Lung microvascular endothelial cell (primary cell): ENCODE measurements at places on chromosomes 7 and 10. TPM values are rescaled to one million over a fixed set of nuclear protein-coding genes. Genes with fewer than 3 reads are reported as not detected.

- DNase-seq: no peak
Observed at GRCh38 chr7:115471891-115472290, 550.0 kb downstream of the MDFIC start.

The MOSPD3 gene
- 5.2 and 5.4 TPM in 2 replicates for total RNA-seq

DNA sequence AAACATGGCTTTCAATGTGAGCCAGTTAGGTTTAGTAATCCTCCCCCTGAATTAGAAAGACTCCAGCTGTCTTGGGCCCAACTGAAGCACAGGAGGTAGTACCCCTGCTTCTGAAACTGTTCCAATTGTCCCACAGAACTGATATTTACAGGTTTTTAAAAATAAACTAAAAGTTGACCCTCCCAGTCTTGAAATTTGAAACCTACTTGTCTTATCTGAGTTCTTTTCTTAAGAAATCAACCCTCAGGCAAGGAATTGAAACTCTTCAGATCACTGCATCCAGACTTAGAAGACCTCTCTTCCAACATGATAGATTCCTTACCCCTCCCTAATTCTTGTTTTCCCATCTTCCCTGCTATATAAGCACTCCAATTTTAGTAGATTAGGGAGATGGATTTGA is 13.3 kb upstream of the ARHGAP21 start:
- DNase-seq: no peak

DNA sequence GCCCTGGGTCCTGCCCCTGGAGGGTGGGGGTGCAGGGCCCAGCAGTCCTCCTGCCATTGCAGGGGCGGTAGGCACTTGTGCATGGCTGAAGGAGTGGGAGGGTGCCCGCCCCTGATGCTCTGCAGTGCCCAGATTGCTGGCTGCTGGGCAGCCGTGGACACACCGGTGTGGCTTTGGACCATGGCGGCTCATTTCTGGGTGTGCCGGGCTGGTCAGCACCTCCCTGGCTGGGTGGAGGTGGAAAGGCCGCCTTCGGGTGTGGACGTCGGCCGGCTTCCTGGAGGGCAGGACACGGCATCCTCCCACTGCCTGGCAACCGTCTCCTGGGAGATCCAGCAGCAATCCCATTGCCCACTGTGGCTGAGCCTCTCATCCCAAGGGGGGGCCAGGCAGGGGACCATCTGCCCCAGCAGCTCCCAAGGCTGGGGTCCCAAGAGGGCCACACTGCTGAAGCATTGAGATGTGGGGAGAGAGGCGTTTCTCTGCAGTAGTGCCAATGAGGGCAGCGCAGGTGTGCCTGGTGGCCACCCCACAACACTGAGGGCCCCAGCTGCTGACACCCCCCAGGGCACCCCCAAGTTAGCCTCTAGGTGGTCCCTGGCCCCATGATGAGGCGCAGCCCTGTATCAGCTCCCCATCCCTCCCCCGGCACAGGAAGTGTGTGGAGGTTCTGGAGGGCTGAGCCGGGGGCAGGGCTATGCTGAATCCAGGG is 12.9 kb downstream of the TTYH3 start:
- peak; percentile 41 for DNase-seq

- no peak for DNase-seq
Observed at GRCh38 chr10:3274414-3274813, 101.8 kb upstream of the PITRM1 start.

The RAB19 gene
- total RNA-seq: 0.22 TPM in 1 of 2 replicates, not detected in the other

DNA sequence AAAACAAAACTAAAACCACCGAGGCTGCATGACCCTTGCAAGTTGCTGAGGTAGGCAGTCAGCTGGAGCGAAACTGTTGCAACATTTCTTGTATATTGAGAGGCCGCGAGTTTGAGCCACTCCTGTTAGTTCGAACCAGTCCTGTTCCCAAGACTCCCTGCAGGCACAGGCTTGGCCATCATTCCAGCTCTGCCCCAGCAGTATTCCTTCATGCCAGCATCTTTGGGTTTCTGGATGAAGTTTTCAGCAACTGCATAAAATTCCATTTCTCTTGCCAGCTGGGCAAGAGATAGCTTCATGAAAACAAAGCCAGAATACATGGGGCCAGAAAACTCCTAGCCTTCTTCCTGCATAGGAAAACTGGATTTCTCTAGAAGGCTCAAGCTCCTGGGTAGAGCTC is 207.6 kb downstream of the FRMD4A start:
- no peak for DNase-seq

GRCh38 chr7:81491573-81491972 is 278.3 kb downstream of the HGF start:
- DNase-seq: no peak

- DNase-seq: peak; percentile 83
Observed at GRCh38 chr7:116929914-116930913, 23.1 kb upstream of the ST7 start.

DNA sequence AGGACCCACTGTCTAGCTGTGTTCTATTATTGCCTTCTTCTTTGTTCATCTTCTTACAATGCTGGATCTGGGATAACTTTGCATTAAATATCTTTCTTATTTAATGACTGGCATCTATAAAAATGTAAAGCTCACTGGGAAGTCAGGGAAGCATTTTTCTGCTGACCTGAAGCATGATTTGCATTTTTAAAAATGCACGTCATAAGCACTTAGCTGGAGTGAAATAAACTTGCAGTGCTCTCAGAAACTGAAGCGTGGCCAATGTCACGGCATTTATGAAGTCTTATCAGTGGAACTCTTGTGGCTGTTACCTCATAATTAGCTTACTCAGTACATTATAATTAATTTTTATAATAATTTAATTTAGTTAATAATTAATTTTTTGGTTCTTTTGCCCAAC is 59.1 kb downstream of the FRMD4A start:
- no peak for DNase-seq

- no peak for DNase-seq
Observed at GRCh38 chr7:22447762-22448161, 52.2 kb downstream of the STEAP1B start.

- no peak for DNase-seq
Observed at GRCh38 chr10:78433076-78433595, 399.5 kb downstream of the RPS24 start.

DNA sequence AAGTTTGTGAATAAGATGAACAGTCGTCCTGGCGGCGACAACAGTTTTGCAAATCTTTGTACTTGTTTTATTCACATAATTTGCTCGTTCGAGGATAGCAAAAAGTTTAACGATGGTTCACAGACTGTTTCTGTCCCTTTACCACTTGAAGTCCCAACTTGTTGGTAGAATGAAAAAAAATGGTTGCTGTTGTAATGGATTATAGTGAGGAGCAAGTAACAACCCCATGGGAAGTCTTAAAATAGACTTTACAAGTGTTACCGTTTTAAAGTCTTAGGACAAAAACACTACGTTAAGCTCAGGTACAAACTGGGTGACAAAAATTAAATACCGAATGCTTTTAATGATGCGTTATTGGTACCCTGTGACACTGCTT is 589 bp downstream of the LSM8 start:
- DNase-seq: peak; percentile 31

GRCh38 chr10:73908853-73909539 is 1.9 kb upstream of the PLAU start:
- DNase-seq: peak; percentile 71

The PIP gene
- not detected in 2 replicates for total RNA-seq

The AQP1 gene
- 1.4 and 1.7 TPM in 2 replicates for total RNA-seq

The CRCP gene
- total RNA-seq: 19.2 and 27.0 TPM in 2 replicates

DNA sequence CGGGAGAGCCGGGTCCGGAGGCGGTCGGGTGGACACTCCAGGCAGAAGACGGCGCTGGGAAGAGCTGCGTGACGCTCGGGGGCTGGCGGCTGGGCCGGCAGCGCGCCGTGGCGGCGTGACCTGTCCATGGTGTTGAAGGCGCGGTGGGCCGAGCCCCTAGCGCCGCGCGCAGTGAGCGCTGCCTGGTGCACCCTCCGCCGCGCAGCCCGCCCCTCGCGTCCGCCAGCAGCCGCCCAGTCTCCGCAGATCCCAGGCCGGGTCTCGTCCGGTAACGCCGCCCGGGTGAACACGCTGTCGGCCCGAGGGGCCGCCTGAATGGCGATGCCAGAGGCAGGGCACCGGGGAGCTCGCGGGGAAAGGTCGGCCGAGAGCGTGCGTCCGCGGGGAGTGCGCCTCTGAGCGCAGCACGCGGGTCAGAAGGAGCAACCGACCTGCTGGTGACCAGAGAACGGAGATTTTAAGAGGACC is 657 bp upstream of the TMEM178B start:
- peak; percentile 66 for DNase-seq

The STAG3 gene
- total RNA-seq: 0.20 and 0.22 TPM in 2 replicates

- no peak for DNase-seq
Observed at GRCh38 chr7:73967832-73968290, 60.1 kb upstream of the ELN start.

- no peak for DNase-seq
Observed at GRCh38 chr7:44838751-44839150, 9.1 kb downstream of the H2AZ2 start.

DNA sequence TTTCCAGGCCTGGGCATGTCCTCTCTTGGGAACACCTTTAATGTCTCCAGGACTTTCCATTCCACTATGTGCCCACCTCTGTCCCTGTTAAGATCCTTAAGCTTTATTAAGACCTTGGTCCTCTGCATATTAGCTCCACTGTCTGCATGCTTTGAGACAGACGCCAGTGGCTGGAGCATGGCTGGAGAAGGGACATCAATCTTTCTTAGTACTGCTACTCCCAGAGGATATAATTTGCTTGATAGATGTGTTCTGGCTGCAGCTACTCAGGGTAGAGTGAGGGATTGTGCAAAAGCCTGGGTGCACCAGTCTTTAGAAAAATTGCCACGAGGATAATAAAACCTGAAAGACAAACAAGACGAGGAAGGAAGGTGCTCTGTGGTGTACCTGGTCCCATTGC is 42.9 kb downstream of the PLPP4 start:
- no peak for DNase-seq

- DNase-seq: no peak
Observed at GRCh38 chr10:76727038-76727437, 910.6 kb downstream of the KCNMA1 start.

GRCh38 chr7:132901241-132901640 is 180.6 kb downstream of the CHCHD3 start:
- no peak for DNase-seq

The RAPGEF5 gene
- 110 and 140 TPM in 2 replicates for total RNA-seq

The GSDME gene
- 8.3 and 22.2 TPM in 2 replicates for total RNA-seq

The NAT16 gene
- total RNA-seq: not detected in 2 replicates

The OR2A1 gene
- not detected in 2 replicates for total RNA-seq

DNA sequence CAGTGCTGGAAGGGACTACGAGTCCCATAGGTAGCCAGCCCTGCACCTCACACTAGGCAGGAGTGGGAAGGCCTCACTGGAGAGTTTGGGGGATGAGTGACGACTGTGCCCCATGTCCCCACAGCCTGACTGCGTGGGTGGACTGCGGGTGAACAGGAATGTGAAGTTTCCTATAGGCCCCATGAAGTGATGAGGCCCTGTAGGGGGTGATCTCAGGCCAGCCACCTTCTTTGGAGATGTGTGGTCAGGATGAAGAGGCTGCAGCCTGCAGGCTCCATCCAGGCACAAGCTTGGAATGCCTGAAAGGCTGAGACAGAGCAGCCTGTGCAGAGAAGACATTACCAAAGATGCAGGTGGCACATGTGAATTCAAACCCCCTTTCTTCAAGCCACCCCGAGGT is 94.9 kb downstream of the CPXM2 start:
- DNase-seq: no peak

GRCh38 chr7:55474944-55475854 is 97.1 kb downstream of the VOPP1 start:
- DNase-seq: no peak

The COL28A1 gene
- total RNA-seq: not detected in 2 replicates

The ZC3HAV1 gene
- 30.3 and 30.8 TPM in 2 replicates for total RNA-seq

DNA sequence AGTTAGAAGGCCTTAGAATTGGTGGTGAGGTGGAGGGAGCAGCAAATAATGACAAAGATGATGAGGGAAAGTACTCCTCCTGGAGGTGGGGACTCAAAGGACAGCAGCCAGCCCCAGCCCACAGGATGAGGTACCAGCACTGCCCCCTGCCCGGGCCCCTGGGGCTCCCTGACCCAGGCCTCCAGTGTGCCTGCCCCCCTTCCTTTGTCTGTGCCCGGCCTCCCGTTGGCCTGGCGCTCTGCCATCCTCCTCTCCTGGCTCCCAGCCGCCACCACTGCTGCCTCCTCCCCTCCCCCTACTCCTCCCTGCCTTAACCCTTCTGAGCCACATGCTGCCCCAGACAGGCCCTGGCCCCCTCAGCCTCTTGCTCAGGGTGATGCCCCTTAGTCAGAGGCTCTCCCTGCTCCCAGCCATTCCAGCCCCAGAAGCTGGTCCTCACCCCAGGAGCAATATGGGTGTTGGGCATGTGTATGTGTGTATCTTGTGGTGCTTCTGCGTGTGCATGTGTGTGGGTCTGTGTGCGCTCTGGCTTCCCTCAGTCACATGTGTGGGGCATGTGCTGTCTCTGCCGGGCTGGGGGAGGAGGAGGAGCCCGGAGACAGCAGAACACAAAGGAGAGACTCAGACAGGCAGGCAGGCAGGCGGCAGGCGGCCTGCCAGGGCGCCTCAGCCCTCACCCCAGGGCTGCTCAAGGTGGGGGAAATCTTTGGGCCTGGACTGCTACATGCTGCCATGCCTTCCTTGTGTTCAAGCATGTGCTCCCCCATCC is 2.6 kb downstream of the LDB1 start:
- peak; percentile 63 for DNase-seq

DNA sequence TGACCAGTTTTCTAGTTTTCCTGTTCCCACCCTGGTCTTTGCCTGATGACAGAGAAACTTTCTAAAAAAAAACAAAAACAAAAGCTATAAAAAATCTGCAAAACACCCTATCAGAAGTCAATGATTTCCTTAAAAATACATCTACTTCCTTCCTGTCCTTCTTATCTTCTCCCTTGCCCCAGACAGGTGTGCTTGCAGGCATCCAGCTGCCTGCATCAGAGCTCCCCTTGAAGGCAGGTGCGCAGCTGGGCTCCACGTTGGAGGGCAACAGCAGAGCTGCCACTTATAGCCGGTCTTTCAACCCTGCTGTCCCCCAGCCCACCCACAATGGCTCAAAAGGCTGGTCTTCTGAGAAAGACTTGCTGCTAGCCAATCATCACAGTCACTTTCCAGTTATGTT is 29.8 kb downstream of the UBE2D4 start:
- no peak for DNase-seq

DNA sequence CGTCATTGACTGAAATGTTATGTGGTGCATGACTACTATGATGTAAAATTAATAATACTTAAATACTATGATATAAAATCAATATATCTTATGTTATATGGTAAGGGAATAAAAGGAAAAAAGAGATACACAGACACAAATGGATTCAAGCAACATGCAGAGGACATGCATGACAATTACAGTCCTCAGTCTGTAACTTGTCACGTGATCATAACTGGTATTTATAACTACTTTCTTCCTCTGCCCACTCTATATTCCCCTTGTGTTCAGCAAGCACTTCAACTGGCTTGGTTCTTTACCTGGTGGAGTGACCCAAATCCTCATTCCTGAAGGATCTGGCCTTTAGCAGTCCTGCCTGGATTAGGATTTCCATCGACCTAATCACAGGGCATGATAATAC is 104.4 kb upstream of the FAM180A start:
- no peak for DNase-seq

The UTF1 gene
- total RNA-seq: not detected in 2 replicates

The ATP6V0A4 gene
- under 0.01 TPM in 2 replicates for total RNA-seq

GRCh38 chr7:27641581-27642230 is 21.0 kb downstream of the HIBADH start:
- peak; percentile 69 for DNase-seq

- no peak for DNase-seq
Observed at GRCh38 chr7:143171697-143172096, 11.5 kb upstream of the TAS2R39 start.

The CCDC136 gene
- 0.99 and 1.1 TPM in 2 replicates for total RNA-seq
